NT2/D1 (cell line): ENCODE measurements at places on chromosomes 12 and 14.

GRCh38 chr12:75721796-75722195, 210.4 kb upstream of the KRR1 start:
- no peak for DNase-seq

GRCh38 chr12:96774496-96775256, 132.4 kb upstream of the NEDD1 start:
- DNase-seq: no peak

GRCh38 chr12:65415826-65416225, 137.3 kb downstream of the MSRB3 start:
- no peak for DNase-seq

DNA sequence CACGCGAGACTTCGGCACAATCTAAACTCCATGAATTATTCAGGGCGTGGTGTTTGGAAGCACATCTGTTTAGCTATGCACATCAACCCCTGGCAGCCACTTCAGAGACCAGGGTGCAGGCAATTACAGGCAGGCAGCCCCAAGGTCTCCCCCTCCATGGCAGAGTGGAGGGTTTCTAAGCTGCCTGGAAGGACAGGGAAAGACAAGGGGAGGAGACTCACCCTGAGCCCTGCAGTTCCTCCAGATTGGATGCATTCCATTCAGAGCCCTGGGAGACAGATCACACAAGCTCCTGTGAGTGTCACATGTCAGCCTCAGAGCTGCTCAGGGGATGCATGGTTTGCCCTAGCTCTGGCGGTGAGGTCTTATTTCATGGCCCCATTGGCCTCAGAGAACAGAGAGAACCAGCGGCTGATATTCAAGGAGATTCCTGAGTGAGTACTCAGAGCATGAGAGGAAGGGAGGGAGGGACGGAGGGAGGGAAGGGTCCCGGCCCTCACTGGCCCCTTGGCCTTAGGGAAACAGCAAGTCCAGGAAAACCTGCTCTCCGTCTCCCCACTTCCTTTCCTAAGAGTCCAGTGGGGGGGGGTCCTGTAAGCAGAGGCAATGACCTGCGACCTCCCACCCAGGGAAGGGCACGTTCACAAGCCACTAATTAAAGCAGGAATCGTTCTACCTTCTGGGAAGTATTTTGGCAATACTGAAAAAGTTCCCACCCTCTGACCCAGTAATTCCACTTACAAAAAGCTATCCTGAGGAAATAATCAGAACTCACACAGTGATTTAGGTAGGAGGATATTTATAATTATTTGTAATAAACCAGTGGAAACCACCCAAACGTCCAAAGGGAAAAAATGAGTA, 55.1 kb downstream of the SSH1 start:
- peak; percentile 93 for DNase-seq

GRCh38 chr12:121346747-121347146, 5.5 kb downstream of the ANAPC5 start:
- no peak for DNase-seq

DNA sequence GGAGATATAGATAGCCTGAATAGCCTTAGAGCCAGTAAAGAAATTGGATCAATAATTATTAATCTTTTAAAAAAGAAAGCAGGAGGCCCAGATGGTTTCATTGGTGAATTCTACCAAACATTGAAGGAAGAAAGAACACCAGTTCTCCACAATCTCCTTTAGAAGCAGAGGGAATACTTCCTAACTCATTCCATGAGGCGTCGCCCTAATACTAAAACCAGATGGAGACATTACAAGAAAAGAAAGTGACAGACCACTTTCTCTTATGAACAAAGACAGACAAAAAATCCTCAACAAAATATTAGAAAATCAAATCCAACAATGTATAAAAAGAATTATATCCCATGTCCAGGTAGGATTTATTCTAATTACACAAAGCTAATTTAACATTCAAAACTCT, 362.6 kb downstream of the BCAT1 start:
- DNase-seq: no peak

GRCh38 chr14:50531595-50532501, 521 bp downstream of the MAP4K5 start:
- peak; percentile 39 for DNase-seq

- no peak for DNase-seq
Observed at GRCh38 chr12:25839470-25839869, 119.0 kb upstream of the RASSF8 start.

GRCh38 chr12:29782871-29783772, 620 bp downstream of the TMTC1 start:
- peak; percentile 61 for DNase-seq

- DNase-seq: no peak
Observed at GRCh38 chr14:51730098-51730497, 78.4 kb downstream of the FRMD6 start.

- no peak for DNase-seq
Observed at GRCh38 chr14:46540986-46541385, 110.6 kb downstream of the RPL10L start.
